ENCODE measurements at places on chromosomes 3 and 15.

DNA sequence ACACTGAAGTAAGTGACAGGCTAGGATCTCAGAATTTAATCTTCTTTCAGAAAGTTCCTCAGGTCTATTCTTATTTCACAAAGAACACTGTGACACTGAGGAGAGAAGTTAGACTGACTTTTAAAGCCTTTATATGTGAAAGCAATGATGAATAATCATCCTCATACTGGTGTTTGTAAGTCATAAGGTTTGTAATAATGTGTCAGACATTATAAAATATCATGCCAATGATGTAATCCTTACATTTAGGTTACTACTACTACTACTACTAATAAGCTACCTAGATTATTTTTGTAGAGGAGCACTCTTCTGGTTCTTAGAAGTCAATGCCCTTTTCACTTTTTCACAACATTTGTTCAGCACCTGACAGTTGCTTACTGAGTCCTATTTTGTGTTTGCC lies 33.4 kb downstream of the FANCD2OS start:
- peak; percentile 22 for DNase-seq

DNA sequence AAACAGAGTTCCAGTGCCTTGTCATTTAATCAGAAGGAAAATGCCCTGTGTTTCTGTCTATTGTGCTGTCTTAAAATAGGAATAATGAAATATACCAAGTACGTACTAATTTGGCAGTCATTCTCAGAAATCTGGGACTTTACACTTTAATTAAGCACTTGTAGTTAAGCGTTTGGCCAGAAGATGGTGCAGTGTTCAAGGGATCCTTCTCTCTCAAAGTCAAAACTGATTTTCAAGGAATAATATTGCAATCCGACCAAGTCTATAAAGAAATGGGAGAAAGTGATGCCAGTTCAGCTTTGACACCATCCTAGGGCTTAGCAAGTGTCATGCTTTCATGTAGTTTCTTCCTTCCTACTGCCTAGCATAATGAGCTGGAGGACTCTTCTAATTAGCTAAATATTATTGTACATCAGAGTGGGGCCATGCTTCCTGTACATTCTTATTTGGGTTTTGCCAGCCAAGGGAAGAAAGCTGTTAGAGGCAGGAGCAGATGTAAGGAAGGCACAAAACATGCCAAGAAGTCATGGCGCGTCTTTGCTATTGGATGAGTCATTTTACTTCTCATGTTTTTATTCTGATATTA lies 64.8 kb downstream of the SAMMSON start:
- DNase-seq: no peak

GRCh38 chr3:173733029-173733652 lies 335.6 kb downstream of the NLGN1 start:
- no peak for DNase-seq

GRCh38 chr3:46091741-46092701 lies 64.7 kb upstream of the XCR1 start:
- no peak for DNase-seq

DNA sequence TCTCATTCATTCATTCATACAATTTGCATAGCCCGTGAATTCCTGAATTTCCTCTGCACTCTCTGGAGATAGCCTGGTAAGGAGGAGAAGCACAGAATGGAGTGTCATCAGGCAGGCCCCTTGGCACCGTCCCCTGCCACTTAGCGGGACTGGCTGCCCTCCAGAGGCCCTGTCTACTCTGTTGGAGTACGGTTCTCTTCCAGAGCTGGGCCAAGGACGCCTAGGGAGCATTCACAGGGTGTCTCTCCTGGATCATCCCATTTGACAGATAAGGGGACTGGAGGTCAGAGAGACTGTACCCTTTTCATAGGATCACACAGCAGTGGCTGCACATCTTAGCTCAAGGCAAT lies 48.0 kb downstream of the PTH1R start:
- DNase-seq: no peak

DNA sequence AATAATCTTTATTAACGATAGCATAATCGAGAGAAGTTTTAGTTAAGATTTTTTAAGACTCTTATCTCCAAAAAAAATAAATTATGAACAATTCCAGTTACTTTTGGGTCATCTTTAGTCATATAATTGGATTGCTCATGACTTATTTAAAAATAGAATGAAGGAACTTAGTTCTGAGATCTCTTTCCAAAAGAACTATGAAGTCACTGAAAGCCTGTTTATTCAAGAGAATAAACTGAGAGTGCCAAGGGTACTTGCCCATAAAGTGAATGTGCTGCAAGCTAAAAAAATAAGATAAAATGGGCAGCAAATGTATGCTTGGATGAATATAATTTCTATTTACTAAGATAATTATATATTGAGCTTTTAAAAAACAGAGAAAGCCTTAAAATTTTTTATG lies 176.5 kb upstream of the PLSCR5 start:
- DNase-seq: no peak

GRCh38 chr3:24160424-24161095 lies 215.5 kb downstream of the NR1D2 start:
- DNase-seq: no peak

GRCh38 chr3:188367678-188368077 lies 213.7 kb downstream of the LPP start:
- no peak for DNase-seq

- no peak for DNase-seq
Observed at GRCh38 chr15:48145923-48146322, 25.1 kb downstream of the SLC24A5 start.

DNA sequence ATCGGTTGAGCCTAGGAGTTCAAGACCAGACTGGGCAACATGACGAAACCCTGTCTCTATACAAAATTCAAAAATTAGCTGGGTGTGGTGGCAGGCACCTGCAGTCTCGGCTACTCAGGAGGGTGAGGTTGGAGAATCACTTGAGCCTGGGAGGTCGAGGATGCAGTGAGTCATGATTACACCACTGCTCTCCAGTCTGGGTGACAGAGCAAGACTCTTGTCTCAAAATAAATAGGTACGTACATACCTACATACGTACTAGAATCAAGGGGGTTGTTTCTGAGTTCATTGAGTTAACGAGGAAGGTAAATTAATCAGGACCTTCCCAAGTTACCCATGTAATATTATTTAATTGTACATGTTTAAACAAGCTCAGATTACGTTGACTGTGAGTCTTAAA lies 97.5 kb downstream of the CHL1 start:
- DNase-seq: no peak

DNA sequence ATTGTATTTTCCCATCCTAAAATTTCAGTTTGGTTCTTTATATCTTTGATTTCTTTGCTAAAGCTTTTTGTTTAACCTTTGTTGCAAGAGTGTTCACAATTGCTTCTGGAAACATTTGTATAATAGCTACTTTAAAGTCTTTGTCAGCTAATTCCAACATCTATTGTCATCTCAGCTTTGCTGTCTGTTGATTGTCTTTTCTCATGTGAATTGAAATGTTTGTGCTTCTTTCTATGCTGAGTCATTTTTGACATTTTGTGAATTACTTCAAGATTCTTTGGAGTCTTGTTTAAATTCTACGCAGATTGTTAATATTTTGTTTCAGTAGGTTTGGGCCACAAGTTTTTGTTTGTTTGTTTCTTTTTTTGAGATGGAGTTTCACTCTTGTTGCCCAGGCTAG lies 73.2 kb downstream of the SUCNR1 start:
- no peak for DNase-seq

- DNase-seq: no peak
Observed at GRCh38 chr3:150538324-150539208, 7.7 kb downstream of the SERP1 start.

DNA sequence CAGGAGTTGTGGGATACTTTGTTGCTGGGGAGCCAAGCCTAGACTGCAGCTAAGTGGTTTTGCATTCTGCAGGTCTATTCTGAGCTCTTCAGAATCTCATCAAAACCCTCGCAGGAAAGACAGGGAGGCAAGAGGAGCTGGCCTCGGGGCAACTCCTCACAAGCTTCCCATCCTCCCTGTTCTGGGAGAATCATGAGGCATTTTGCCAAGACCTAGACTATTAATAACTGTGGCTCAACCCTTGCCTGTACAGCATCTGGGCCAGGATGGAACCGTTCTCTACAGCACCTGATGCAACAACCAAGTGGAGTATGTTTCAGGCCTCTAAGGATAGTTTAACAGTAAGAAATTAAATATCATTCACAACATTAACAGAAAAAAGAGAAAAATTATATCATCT lies 20.2 kb upstream of the SLC6A20 start:
- no peak for DNase-seq

DNA sequence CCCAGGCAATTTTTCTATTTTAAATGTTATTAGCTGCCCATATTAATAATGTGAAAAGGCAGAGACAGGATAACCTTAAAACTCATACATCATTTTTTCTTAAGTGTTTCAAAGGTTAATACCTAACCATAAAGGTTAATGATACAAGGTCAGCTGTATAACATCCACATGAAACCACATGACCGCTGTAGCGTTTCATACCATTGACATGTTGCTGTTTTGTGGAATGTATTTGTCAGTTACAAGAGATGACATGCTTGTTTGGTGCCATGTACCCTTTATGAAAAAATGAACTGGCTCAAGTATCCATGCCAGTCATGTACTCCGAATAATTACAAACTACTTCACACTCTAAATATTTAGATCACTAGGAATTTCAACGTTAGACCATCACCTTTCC lies 207.4 kb downstream of the FMN1 start:
- DNase-seq: no peak

- no peak for DNase-seq
Observed at GRCh38 chr3:81776643-81777042, 15.2 kb upstream of the GBE1 start.

GRCh38 chr15:56320861-56321260 lies 44.4 kb upstream of the TEX9 start:
- no peak for DNase-seq

GRCh38 chr3:51715231-51715976 lies 8.5 kb downstream of the GRM2 start:
- DNase-seq: peak; percentile 0

- peak; percentile 26 for DNase-seq
Observed at GRCh38 chr3:134846911-134847317, 51.9 kb downstream of the EPHB1 start.

- no peak for DNase-seq
Observed at GRCh38 chr15:62599791-62600777, 435.0 kb upstream of the C2CD4B start.

DNA sequence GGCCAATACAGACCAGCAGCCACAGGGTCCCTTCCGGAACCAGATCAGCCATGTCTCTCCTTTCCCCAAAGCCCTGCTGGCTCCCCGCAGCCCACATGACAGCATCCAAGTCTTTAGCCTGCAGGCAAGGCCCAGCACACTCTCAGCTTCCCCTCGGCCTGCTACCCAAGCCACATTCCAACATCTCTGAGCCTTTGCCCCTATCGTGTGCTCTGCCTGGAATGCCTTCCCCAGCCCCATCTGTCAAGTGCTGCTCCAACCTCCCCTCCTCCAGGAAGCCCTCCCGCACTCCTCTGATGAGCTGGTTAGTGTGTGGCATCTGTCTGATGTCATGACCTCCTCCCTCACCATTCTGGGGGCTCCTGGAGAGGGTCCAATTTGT lies 8.5 kb downstream of the PLXND1 start:
- DNase-seq: peak; percentile 60

DNA sequence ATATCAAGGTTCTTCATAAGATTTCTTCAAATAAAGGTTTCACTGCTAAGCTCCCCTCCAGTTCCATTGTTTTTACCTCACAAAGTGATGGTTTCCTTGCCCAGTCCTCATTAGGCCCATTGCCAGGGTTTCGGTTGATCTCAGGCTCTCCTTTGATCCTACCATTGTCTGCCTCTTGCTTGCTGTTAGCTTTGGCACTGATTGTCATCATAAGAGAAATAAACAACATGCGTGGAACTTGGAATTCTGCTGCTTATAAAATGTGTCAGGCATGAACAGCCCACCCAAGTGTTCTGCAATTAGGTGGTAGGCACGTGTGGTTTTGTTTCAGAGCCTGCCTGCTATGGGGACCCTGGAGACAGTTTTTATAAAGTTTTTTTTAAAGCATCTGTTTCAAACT lies 107.6 kb upstream of the BFSP2 start:
- no peak for DNase-seq

GRCh38 chr3:153003441-153003840 lies 158.6 kb upstream of the RAP2B start:
- DNase-seq: no peak

DNA sequence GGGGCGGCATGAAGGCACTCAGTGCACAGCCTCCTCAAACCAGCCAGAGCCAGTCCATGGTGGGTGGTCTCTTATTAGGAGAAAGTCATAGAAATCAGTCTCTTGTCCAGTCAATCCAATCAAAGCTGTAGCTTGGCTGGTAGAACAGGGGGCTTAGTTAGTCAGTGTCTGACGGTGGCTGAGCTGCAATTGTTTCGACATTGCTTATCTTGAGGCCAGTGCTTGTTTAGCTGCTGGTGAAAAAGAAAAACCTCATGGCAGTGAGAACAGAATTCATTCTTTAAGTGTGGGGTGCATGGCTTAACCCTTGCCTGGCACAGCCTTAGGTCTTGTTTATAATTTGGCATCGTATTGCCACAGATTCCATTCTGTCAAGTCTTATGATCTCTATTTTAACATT lies 53.9 kb downstream of the FGD5 start:
- no peak for DNase-seq

DNA sequence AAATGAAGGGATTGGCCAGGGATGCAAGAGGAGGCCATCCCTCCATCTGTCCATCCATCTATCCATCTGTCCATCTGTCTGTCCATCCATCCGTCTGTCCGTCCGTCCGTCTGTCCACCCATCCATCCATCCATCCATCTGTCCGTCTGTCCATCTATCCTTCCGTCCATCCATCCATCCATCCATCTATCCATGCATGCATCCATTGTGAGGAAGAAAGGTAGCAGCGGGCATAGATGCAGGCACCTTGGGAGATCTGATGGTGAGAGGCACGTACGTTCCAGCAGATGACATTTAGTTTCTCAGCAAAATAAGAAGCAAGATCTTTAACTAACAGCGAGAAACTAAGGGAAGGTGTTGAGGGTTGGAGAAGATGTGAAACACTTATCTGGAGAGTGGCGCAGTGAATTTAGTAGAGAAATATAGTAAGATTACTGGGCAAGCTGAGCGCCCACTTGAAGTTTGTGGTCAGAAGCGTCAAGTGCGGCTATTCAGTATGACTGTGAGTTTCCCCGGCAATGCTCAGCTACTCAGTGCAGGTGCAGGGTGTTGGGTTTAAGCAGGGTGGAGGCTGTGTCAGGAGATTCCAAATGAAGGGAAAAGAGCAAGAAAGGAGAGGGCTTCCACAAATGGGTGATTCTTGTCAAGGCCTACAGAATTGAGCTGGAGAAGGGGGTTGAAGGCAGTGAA lies 22.4 kb upstream of the SRP14 start:
- no peak for DNase-seq

GRCh38 chr3:112382543-112383160 lies 49.7 kb downstream of the CD200 start:
- no peak for DNase-seq

- no peak for DNase-seq
Observed at GRCh38 chr15:58510715-58511598, 79.2 kb downstream of the LIPC start.

DNA sequence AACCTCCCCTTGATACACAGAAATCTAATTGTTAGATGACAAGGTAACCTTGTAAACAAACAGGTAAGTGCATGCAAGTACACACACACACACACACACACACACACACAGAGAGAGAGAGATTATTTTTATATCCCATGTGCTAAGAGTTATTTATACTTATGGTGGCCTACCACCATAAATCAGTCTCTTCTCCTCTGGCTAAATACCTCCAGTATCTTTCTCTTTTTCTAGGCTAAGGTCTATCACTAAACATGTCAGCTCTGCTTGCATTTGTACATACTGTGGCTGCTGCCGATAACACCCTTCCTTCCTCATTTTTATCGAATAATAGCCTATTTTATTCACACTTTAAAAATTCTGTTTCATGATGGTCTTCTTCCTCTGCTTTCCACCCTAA lies 172.4 kb downstream of the CNTN3 start:
- DNase-seq: no peak

Measured in H54 (cell line).